ENCODE measurements at places on chromosomes 13 and 19.

GRCh38 chr19:6372594-6373095, at the start of gene ALKBH7:
ALKBH7 (plus strand) TSS chr19:6372794; CDS start chr19:6372821, 27 bp downstream.
- peak; percentile 99 for DNase-seq

GRCh38 chr19:38711726-38712153, 32.5 kb downstream of the CAPN12 start:
- peak; percentile 31 for DNase-seq

DNA sequence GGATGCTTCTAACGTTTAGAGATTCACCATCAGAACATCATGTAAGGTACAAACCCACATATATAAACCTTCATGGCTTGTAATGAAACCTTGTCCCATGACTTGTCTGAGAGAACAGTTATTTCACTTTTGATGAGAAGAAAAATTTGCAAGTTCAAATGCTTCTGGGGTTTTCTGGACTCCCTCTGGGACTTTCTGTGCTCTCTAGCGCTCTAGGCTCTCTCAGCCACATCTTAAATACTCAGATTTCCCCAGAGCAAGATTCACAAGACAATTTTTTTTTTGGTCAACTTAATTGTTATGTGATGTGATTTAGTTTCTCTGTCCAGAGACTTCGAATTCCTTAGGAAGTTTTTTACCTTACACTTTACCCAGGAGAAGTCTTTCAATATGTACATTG, 282.8 kb upstream of the EDNRB start:
- no peak for DNase-seq

DNA sequence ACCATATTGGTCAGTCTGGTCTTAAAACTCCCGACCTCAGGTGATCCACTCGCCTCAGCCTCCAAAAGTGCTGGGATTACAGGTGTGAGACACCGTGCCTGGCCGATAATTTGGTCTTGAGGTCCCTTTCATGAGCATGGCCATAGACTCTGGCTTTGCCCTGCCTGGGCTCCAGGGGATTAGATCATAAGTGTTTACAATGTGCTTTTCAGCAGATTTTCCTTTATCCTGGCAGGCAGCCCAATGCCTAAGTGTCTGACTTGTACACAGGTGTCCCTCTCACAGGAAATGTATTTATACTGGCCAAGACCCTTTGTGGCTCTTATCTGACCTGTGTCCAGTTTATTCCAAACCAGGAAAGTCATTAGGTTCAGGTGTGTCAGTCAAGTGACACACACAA, 15.9 kb downstream of the BCAM start:
- no peak for DNase-seq

GRCh38 chr13:32910530-32910929, 105.7 kb upstream of the KL start:
- no peak for DNase-seq

DNA sequence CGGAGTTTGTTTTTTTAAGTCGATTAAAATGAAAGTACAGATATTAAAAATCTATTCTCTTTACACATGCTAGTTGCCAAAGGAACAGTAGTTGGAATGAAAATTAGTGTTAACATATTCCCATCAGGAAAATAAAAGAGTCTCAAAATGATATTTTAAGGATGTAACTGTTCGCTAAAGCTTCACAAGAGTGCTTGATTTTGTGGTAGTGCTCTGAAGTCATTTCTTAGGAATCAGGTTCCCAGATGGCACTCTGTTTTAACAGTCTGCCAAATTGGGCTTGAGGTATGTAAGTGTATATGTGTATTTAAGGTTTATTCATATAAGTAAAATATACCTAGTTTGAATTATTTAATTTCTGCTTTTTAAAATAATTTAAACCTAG, 128.8 kb downstream of the LMO7 start:
- no peak for DNase-seq

GRCh38 chr19:4199699-4200293, 17.3 kb downstream of the ANKRD24 start:
- peak; percentile 55 for DNase-seq

- DNase-seq = peak; percentile 11
These were observed 167.7 kb downstream of the SPRY2 start for GRCh38 chr13:80173224-80173623.

DNA sequence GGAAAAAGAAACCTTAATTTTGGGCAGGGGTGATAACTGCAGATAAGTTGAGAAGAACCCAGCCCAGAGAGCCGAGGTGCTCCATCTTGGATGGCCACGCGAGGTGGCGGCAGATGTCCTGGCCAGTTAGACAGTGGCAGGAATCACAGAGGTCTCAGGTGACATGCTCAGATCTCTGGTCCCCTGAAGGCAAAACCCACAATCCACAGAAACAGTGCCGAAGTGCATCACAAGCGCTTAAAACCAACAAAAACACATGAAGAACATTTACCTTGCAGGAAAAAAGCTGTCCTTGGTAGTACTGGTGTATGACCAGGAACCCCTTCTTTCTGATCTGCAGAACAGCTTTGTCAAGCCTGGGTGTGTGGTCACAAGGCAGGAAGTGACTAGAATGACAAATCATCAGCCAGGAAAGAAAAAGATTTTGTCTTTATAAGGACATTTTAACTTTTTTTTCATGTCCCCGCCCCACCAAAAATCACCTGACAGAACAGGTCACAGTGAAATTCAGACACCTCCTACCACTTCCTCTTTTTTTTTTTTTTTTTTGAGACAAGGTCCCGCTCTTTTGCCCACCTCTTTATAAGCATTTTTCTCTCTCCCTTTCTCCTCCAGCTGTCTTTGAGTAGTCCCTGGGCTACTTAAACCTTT, at the start of gene LCP1:
Gene LCP1, minus strand, starts transcription at position 338 of the 651 bp plus-strand sequence. CDS start 22,515 bp downstream, outside the sequence.
- DNase-seq = peak; percentile 44

GRCh38 chr13:48222358-48223301, 10.4 kb upstream of the ITM2B start:
- peak; percentile 19 for DNase-seq

- DNase-seq = no peak
These were observed 17.5 kb downstream of the IZUMO4 start for GRCh38 chr19:2114218-2114617.

DNA sequence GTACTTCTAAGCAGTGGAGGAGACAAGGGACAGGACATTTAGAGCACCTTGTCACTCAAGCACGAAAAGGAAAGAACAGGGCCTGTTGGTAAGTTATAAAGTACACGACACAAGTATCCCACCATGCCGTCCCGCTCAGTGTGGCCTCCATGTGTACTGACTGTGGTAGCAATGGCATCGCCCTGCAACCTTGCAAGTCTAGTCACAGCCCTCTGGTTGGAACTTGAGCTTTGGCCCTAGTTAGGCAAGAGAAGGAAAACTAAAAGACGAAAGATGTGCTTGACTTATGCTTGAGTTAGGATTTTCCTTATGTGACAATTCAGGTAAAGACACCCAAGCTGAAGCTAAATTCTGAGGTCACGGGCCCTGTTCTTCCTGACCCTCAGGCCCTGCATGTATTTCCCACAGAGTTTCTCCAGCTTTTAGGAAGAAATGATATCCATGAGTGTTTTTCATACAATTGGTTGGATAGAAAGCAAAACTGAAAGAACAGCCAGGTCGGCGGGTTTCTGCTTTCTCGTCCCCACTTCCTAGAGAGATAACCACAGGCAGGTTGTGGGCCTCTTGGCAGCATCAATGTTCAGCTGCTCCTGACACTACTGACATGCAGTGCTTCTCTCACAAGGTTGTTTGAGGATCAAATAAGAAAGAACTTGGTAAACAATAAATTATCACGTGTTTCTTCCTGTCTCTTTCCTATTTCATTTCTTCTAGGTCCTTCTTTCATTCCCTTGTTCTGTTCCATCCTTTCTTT, 216.2 kb downstream of the IRS2 start:
- DNase-seq = no peak

All from transverse colon (tissue), 4 donors.